Nasal cavity respiratory epithelium epithelial cell of viscerocranial mucosa (primary cell): ENCODE measurements at places on chromosomes 7 and 10. TPM values are rescaled to one million over a fixed set of nuclear protein-coding genes. Genes with fewer than 3 reads are reported as not detected.

TAC1 gene
- total RNA-seq, result under 0.01 TPM in 1 of 2 replicates, not detected in the other

INSIG1 gene
- total RNA-seq, result 40.7 and 42.9 TPM in 2 replicates

PRSS37 gene
- not detected in 2 replicates for total RNA-seq

SLC26A3 gene
- total RNA-seq, result 0.14 TPM in 1 of 2 replicates, not detected in the other

HTR7 gene
- 23.2 and 25.3 TPM in 2 replicates for total RNA-seq

FGF8 gene
- total RNA-seq, result 0.68 TPM in 1 of 2 replicates, not detected in the other

BAIAP2L1 gene
- 20.8 and 43.7 TPM in 2 replicates for total RNA-seq

CAMK1D gene
- total RNA-seq, result 1.0 and 16.0 TPM in 2 replicates

SAMD9 gene
- 7.2 and 19.6 TPM in 2 replicates for total RNA-seq

LIPM gene
- 0.34 TPM in 1 of 2 replicates, not detected in the other for total RNA-seq
